ENCODE measurements at places on chromosomes 6 and 20.

- no peak for DNase-seq
Observed at GRCh38 chr6:132341646-132342045, 59.6 kb downstream of the MOXD1 start.

- peak; percentile 56 for DNase-seq
Observed at GRCh38 chr6:111864138-111865048, 8.9 kb downstream of the FYN start.

- DNase-seq, result no peak
Observed at GRCh38 chr20:35942243-35942642, 12.1 kb downstream of the SCAND1 start.

DNA sequence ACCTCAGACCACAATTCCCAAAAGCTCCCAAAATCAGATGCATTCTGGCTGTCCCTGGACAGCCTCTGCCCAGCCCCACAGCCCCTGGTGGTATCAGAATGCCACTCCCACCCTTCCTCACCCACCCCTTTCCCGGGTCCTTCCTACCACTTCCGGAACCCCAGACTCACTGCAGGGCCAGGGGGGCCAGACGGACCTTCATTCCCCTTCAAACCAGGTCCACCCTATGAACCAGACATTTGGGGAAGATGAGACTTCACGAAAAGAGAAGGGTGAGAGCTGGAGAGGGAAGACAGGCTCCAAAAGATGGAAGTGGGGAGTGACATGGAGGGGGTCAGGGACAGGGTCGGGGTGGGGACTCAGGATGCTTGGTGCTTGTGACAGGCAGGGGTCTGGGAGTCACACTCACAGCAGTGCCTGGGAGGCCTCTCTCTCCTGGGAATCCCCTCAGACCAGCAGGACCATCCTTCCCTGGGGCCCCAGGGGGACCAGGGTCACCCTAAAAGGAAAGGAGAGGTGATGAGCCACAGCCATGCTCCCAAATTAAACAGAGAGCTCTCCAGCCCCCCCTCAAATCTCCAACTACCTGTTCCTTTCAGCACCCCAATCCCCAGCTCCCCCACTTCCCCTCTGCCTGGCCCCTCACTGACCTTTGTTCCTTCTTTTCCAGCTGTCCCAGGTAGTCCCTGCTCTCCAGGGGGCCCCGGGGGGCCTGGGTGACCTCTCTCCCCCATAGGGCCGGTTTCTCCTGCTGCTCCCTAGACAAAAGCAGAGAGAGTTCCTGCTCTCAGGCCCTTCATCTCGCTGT lies 20.2 kb downstream of the COL11A2 start:
- DNase-seq, result no peak

GRCh38 chr6:42452171-42453030 lies 675 bp upstream of the TRERF1 start:
- peak; percentile 90 for DNase-seq

DNA sequence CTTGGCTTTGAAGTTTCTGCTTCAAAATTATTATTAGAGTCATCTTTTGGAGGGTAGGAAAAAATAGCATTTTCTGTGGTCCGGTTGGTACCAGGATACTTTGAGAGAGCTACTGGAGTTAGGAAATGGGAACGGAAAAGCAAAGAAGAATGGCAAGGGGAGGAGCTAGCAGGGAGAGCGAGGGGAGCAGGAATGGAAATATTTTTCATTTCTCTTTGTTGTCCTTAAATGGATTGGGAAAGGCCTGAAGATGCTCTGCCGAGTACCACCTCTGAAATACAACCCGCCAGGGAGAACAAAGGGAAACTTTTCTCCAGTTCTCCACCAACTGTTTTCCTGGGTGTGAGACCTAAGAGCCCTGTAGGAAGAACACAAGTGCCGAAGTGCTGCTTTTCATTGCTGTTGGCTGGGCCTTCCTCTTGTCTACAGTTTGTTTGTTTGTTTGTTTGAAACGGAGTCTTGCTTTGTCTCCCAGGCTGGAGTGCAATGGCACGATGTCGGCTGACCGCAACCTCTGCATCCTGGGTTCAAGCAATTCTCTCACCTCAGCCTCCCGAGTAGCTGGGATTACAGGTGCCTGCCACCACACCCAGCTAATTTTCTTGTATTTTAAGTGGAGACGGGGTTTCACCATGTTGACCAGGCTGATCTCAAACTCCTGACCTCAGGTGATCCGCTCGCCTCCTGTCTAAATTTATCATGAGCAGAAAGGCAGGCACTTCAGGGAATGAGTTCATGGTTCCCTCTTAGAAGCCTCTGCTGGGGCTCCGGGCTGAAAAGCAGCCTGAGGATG lies 3.5 kb upstream of the TRAF3IP2 start:
- no peak for DNase-seq

GRCh38 chr20:34530342-34530741 lies 14.1 kb downstream of the DYNLRB1 start:
- no peak for DNase-seq

DNA sequence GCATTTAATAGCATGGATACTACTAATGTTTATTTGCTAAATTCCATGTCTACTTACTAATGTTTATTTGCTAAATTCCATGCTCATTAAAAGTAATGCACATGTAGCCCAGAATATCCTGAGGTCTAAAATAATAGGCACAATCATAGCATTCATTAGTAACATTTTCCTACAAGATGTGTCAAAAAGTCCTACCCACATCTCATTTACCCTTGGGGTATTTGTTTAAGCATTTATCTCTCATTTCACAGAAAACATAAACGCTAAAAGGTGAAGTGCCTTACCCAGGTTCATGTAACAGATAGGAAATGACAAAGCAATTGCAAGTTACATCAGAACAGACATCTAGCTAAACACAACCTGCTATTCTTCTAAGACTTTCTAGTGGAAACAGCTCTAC lies 457.1 kb downstream of the HACE1 start:
- no peak for DNase-seq

DNA sequence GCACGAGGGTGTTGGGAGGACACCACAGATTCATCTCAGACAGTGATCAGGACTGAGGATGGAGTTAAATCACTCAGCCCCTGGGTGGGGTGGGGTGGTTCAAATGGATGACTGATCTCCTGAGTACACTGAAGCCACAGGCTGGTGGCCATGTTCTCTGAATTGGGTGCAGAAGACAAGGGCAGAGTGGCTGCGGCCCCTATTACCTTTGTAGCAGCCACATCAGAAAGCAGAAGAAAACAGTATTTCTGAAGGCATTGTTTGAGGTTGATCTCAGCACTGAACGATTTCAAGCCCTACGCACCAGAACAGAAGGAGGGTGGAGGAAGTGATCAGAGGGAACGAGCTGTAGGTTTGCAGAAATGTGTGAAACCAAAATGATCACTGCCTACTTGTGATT lies 71.6 kb downstream of the SH3BGRL2 start:
- peak; percentile 69 for DNase-seq

- no peak for DNase-seq
Observed at GRCh38 chr6:75202676-75203131, 3.1 kb downstream of the COL12A1 start.

- DNase-seq, result no peak
Observed at GRCh38 chr6:135265278-135265677, 84.2 kb downstream of the MYB start.

DNA sequence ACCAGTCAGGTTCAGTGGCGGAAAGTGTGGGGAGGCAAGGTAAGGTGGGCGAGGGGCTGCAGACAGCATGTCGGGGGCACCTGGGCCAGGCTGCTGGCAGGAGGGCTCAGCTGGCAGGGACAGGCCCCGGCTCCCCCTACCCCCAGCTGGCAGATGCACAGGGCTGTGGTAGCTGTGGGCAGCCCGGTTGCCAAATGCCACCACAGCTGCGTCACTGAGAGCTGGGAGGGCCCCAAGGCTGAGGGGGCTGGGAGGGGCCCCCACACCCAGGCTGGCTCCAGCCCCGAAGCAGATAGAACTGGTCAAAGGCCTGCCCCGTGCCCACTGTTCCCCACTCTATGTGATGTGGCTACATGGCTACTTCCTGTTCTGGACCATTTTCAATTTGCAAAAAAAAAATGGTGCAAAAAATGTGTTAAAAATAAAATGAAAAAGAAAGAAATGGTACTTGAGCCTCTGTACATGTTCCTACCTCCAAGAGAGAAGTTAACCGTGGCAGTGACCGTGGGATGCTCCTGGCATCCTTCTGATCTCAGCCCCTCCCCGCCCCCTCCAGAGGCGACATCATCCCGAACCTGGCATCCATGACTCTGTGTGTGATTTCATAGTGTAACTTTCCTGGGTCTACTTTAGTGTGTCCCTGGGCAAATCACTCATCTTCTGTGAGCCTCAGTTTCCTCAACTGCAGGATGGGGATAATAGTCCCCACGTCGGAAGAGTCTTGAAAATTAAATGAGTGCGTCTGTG lies 64.4 kb downstream of the UBE2V1 start:
- peak; percentile 57 for DNase-seq

DNA sequence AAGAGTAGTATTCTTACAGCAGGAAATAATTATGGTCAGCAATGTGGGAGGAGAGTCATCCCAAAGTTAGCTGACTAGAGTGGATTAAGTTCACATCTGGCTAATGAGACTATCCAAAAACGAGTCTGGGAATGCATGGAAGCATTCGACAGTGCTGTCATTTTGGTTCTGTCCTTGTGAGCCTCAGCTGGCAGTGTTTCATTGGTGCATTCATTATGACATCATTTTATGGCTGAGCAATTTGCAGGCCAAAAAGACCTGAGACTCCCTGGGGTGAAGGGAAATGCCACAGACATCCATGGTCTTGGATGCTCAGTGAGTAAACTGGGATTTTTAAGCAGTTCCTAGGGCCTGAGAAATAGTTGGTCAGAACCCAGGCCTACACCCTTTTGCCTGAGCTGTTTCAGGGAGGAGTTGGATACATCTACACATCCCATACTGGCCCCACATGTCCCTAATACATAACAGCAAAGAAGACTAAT lies 196.4 kb upstream of the CCN2 start:
- no peak for DNase-seq

DNA sequence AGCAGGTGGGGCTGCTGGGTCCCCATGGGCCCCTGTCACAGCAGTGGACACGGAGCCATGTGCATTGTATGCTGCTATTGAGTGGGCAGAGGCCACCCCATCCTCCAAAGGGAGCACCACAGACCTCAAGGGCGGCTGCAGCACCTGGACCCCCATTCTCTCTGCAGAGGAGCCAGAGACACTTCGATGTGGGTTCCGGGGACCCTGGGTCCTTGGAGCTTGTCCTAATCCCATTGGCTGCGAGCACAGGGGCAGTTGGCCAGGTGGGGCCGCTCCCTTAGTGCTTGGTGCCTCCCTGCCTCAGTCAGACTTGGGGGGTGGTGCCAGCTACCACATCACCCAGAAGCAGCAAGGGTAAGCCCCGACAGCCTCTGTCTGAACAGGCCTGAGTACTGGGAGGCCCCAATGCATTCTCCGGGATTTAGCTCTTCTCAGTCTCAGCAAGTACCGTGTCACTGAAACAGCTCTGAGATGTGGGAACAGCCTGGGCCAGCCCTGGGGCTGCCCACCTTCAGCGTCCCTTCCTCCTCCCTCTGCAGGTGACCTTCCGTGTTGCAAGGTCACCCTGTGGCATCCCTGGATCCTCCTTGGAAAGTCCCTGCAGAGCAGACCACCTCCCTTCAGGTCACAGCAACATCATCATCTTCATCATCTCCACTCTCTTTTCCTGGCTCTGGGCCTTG lies 73.9 kb downstream of the GINS1 start:
- no peak for DNase-seq

DNA sequence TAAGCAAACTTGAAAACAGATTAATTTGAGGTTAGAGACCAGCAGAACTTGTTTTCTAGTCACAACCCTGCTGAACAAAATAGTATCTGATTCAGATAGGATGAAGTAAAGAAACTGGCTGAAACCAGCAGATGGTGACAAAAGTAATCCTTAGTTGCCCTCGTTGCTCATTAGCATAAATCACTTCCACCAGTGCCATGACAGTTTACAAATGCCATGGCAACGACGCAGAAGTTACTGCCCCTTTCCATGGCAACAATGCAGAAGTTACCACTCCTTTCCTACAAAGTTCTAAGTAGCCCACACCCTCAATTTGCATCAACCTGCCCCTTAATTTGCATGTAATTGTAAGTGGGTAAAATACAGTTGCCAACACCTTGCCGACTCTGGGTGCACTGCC lies 23.7 kb downstream of the SNRPB start:
- no peak for DNase-seq

DNA sequence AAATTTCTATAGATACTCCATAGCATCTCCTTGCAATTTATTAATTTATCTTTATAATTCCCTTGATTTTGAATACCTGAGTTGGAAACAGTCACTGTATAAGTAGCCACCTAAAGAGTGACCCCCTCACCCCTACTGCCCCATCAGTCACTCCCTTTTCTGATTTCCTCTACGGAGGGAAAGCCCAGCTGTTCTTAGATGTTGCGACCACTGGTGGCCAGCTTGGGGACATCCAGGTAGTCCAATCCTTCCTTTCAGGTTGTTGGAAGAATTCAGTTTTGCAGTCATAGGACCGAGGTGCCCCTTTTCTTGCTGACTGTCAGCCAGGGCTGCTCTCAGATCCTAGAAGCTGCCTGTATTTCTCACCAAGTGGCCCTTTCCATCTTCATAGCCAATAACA lies 87.8 kb downstream of the BMP6 start:
- DNase-seq, result no peak

GRCh38 chr20:23147964-23148730 lies 62.0 kb upstream of the CD93 start:
- DNase-seq, result peak; percentile 42

DNA sequence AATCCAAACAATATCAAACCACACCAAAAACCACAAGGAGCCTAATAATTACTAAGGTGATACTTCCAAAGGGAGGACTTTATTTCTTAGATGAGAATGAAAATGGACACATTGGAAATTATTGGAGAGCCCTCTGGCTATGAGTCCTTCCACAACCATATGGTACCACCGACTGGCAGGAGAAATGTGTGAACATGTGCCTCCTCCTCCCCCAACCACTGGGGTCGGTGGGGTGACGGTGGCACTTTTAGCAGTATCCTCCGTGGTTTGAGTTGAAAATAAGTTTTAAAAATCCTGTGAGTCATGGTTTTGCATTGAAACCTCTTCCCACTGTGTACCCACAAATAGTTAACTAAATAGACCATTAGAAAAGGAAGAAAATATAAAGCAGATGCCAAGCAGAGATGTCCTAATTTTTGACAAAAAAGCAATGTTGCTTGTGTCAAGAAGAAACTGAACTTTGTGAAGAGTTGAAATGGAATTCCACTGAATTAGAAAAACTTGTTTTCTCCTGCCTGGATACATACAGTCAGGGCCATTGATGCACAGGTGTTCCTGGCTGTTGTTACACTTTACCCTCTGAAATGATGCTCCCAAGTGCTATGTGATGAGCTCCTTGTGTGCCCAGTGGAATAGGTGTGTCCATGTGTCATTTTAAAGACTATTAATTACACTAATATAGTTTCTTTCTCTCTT lies 3.2 kb downstream of the EDN1 start:
- DNase-seq, result no peak

DNA sequence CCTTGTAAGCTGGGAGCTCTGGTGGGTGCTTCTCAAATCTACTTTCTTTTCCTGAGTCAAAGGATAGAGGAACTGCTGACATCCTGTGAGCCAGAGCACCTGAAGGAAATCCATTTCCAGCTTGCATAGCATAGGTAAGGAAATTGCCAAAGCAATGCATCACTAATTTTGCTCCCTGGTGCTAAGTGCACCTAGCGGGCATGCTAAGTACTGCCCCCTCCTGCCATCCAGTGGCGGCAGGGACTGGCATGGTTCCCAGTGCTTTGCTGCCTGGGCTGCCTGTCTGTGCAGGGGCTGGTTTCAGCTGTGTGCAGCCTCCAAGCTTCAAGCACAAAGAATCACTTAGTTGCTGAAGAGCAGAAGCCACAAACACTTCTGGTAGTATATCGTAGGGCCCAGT lies 63.9 kb downstream of the FARS2 start:
- no peak for DNase-seq

Measured in activated CD8-positive, alpha-beta memory T cell treated with anti-CD3 and anti-CD28 coated beads for 24 hours (primary cell).